HT1080 (cell line): ENCODE measurements at places on chromosomes 1 and 21. TPM values are rescaled to one million over a fixed set of nuclear protein-coding genes. Genes with fewer than 3 reads are reported as not detected.

DNA sequence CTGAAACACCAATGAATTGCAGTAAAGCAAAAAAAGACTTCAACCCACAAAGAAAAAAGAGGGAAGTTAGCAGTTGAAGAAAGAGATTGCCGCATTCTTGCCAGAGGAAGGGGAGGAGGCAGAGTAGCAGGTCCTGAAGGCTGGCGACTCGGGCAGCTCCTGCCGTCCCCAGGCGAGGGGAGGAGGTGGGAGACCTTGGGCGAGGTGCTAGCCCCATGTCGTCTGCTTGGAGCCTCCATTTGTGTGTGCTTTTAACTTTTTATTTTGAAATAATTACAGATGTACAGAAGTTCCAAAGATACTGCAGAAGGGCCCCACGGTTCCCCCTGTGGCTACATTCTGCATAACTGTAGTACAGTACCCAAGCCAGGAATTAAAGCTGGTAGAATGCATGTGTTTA, 6.7 kb downstream of the TRPM2 start:
- DNase-seq, result no peak

DNA sequence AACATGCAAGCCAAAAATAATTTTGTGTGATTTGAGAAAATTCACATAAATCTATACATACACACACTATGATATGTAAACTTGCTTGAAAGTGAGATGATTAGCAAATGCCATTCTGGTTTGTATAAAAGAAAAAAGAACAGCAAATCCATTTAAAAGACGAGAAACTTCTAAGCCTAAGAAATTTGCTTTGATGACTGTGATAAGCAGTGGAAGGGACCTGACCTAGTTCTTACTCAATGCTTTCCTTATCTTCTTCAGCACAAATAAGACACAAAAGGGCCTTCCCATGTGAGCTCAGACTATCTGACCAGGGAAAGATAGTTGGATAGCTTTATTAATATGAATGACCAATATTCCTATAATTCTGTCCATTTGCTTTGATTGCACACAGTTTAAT, 25.3 kb upstream of the NMNAT2 start:
- no peak for DNase-seq

- no peak for DNase-seq
These were observed at the start of gene FAAP20 for GRCh38 chr1:2194319-2194897. Gene FAAP20, minus strand, starts transcription at chr1:2194772. Its CDS starts 23 bp downstream, at chr1:2194749.

Gene LCE3D
- not detected in 2 replicates for total RNA-seq

GRCh38 chr1:229696385-229696784, 70.3 kb downstream of the URB2 start:
- peak; percentile 0 for DNase-seq

- DNase-seq, result no peak
These were observed 20.7 kb downstream of the DNAJC6 start for GRCh38 chr1:65330021-65330420.

DNA sequence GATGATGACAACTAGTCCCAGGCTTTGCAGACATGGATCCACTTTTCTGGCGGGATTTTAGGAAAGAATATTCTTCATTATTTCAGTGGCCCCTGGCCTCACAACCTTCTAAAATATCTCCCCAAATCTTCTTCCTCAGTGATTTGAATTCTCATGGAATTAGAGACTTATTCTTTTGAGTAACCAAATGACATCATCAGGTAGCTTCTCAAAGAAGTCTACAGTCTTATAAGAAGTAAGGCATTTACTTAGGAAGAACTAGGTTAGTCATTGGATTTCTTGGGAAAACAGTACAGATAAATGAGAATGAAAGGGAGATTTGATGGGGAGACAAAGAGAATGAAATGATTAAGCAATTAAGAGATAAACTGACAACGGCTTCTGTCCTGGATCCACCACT, 201.1 kb upstream of the PROX1 start:
- no peak for DNase-seq

DNA sequence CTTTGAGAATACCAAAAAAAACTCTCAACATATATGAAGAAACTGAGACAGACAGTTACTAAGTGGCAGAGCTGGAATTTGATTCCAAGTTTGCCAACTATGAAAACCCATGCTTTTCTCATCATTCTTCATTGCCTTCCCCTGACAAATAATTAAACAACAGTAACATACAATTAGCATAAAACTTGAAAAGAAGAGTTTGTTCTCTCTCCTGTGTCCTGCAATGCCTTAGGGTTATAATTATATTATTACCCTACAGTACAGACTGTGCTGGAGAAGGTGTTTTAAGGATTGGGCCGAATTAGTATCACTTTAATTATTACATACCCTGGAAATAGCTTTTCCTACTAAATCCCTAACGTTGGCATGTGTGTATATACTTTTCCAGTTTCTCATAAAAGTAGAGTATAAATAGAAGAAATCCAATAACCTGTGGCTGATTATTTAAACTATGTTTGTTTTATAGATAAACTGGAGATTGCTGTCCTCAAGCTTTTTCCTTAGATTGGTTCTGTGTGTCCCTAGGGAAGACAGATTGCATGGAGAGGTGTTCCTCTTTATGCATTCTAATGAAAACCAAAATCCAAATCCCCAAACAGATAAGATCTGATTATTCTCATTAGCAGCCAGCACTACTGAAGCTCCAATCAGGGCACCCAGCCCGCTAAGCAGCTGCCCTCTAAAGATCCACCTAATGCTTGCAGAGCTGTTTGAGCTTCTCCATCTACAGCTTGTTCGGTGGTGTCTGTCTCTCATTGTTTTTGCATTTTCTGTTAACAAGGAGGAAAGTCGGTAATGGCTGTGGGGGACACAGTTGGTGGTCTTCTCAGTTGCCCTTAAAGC, 156.3 kb downstream of the TM2D1 start:
- DNase-seq, result no peak

DNA sequence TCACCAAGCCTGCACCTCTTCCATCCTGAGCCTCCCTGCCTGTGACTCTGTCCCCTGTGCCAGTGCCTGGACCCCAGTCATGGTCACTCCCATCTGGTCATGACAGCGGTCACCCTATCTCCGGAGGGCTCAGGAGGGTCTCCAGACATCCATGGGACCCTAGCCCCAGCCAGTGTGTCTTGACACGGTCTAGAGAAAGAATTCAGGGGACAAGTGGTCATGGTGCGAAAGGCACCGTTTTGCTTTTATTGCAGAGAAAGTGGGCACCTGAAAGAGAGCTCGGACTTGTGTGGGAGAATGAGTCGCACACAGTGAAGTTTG, 4.7 kb upstream of the RIPK4 start:
- no peak for DNase-seq

GRCh38 chr1:50328552-50328951, 94.7 kb downstream of the DMRTA2 start:
- DNase-seq, result no peak

Gene LCE6A
- total RNA-seq, result not detected in 2 replicates

- no peak for DNase-seq
These were observed 710 bp upstream of the HYI start for GRCh38 chr1:43454270-43455011.

DNA sequence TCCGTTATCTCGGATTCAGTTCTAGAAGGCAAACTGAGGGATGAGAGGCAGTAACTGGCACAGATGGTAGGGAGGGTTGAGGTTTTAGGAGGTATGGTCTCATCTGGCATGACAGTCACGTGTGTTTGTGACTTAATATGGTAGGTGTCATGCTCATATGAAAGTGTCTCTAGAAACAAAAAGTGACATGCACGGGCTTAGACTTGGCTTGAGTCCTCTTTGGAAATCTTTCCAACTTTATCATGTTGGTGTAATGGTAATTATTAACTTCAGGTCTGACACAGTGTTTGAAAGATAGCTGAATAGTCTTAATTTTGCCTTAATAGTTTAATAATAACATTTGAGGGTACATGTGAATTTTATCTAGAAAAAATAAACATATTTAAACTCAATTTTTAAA, 218.1 kb downstream of the FMN2 start:
- DNase-seq, result no peak

Gene UBE2U
- total RNA-seq, result not detected in 2 replicates

DNA sequence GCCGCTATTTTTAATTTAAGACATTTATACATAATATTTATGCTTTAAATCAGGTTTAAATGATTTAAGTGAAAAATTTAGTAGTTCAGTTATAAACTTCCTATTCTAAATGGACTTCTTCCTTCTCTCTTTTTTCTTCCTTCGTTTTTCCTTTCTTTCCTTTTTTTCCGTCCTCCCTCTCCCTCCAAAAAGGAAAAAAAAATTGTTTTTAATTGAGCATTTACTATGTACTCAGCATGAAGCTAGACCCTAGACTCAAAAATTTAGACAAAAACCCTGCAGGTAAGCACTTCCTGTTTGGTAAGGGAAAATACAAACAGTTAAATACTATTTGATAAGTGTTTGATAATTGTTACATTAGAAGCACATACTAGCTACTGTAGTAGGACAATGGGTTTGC, 2.6 kb upstream of the TM2D1 start:
- DNase-seq, result no peak
